ENCODE measurements at places on chromosomes 2 and 18. TPM values are rescaled to one million over a fixed set of nuclear protein-coding genes. Genes with fewer than 3 reads are reported as not detected.

DNA sequence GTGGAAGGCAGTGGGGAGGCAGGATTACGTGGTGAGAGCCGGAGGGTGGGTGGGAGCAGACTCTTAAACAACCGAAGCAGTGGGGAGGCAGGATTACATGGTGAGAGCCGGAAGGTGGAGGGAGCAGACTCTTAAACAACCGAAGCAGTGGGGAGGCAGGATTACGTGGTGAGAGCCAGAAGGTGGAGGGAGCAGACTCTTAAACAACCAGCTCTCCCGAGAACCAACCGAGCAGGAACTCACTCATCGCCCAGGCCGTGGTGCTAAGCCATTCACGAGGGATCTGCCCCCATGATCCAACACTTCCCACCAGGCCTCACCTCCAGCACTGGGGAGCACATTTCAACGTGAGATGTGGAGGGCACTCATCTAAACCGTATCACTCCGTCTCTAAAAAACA is 87.7 kb downstream of the RTP5 start:
- no peak for DNase-seq

DNA sequence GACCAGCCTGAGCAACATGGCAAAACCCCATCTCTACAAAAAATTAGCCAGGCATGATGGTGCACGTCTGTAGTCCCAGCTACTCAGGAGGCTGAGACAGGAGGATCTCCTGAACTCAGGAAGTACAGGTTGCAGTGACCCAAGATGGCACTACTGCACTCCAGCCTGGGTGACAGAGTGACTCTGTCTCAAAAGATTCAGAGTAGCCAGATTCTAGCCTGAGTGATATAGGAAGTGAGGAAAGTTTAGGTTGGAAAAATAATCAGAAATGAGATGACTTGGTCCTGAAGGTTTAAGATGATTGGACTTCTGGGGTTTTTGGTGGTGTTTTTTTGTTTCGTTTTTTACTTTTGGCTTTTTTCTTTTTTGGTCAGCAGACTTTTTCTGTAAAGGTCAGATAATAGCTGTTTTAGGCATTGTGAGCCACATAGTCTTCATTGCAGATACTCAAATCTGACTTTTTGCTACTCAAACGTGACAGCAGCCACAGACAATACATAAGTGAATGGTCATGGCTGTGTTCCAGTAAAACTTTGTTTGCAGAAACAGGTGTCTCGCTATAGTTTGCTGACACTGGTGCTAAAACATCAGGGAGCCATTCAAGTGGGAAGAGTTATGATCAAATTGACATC is 104.1 kb upstream of the UBXN4 start:
- DNase-seq = no peak

- no peak for DNase-seq
Measured at GRCh38 chr2:239638376-239638775, 237.6 kb upstream of the HDAC4 start.

- no peak for DNase-seq
Measured at GRCh38 chr18:13267431-13267873, 48.9 kb downstream of the LDLRAD4 start.

DNA sequence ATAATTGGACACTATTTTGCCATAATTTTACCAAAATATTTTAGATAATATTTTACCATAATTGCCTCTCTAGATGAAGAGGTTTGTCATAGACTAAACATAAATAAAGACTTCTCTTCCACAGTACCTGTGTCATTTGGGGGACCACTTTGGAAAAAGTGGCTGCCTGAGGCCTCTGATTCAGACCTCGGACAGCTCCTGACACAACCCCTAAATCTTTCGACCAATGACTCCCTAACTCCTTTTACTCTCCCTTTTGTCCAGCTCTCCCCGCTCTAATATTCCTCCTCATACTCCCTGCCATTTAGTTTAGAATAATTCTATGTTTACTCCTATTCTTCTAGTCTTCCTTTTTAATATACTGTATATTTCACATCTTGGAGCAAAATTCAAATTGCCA is 36.0 kb upstream of the UBE2E3 start:
- DNase-seq = no peak

GRCh38 chr18:11981543-11982366 is 448 bp downstream of the IMPA2 start:
- peak; percentile 74 for DNase-seq

DNA sequence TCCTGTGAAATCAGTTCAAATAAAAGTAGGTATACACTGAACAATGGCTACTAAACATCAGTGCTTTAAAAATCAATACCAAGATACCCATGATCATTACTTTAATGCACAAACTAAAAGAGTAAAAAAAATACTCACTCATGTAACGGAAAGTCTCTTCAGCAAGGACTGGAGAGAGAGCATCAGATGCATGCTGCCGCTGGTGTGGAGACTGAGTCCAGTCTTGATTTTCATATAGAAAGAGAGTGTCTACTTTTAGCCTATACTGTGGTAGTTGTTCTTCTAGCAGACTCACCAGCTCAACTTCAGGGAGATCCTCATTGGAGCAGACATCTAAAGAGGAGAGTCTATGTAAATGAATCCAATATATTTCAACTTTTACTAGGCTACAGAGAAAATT is 44.0 kb downstream of the TRAK2 start:
- no peak for DNase-seq

DNA sequence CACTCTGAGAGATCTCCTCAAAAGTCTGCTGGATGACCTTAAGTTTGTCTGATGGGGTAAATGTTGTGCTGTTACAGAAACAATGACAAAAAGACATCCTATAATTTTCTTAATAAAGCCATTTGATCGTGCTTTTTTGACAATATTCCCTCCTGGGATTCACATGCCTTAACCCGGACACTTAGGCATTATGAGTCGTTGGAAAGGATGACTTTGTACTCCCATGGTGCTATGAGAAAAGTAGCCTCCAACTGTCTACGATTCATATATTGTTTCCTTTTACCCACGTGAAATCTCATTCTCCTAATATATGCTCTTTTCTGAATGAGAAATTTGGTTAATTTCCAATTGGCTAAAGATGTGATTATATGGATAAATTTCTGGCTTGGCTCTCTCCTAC is 6.1 kb upstream of the MPP4 start:
- no peak for DNase-seq

DNA sequence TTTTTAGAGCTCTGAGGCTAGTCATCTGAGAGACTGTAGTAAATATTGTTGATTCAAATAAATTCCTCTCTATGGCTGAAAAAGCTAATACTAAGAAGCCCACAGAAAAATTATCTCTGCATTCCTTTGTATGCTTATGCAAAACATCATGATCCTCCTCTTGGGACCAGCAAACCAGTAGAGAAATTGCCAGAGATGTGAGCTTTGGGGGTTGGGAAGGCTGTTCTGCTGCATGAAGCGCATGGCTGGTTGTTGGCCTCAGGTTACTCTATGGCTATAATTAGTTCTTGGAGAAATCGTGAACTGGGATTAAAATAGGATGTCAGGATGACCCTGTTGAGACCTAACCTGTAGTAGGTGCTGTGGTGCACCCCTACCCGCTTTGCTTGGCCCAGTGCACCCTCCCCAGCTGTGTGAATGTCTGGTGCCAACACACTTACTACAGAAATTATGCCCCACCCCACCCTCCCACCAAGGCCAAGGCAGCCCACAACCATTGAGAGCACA is 35.5 kb upstream of the C1D start:
- no peak for DNase-seq

DNA sequence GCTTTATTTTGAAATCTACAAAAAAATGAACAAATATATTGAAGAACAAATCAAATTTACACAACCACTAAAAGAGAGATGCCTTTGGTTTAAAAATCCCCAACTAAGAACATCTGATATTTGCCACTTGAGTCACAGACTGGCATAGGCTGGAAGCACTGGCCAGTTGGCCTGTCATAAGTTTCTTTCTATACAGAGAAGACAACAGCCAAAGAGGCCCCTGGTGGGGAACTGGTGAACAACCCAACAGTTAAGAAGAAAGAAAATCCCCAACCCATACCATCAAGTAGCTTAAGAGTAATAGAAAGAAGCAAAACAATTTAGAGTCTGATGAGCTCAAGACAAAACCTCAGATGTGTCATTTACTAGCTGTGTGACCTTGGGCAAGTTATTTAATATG is 45.5 kb downstream of the OSR1 start:
- peak; percentile 28 for DNase-seq

DNA sequence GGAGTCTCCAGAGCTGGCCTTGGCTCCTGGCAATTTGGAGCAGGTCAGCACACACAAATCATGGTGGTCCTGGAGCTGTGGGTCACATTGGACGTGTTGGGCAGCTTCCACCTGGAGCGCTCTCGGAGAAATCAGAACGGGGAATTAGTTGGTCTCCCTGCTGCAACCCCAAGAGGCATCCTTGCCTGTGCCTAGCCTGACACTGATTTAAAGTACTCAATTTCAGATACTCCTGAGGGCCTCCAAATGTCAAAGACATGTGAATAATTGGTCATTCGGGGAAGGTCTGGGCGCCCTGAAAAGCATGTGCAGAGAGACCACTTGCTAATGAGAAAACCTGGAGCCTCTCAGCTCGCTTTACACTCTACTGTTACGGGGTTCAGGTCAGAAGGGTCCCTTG is 145.5 kb upstream of the AGAP1 start:
- DNase-seq = no peak

DNA sequence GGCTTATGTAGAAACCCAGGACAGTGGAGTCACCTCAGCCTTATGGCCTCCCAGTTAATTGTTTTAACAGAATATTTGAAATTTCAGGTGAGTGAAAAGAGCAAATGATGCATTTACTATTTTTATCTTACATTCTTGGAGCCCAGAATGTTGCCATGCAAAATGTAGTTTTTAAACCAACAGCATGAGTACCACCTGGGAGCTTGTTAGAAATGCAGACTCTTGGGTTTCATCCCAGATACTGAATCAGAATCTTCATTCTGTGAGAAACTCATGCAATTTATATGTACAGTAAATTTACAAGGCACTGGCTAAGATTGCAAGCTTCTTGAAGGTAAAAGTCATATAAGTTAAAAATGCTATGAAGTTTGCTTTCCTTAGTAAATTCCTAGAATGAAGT is 654.5 kb upstream of the CDH2 start:
- no peak for DNase-seq

Gene HNMT
- 145 TPM for total RNA-seq

Gene PMS1
- total RNA-seq = 40.8 TPM

Gene DAW1
- total RNA-seq = not detected

Gene PLEKHH2
- total RNA-seq = 130 TPM

Gene TLX2
- 0.73 TPM for total RNA-seq

Gene ERBB4
- 0.55 TPM for total RNA-seq

Gene IL36A
- total RNA-seq = not detected
